ENCODE measurements at places on chromosomes 1 and 21. TPM values are rescaled to one million over a fixed set of nuclear protein-coding genes. Genes with fewer than 3 reads are reported as not detected.
A peak's percentile ranks its signal among the peaks of the same experiment; 100 is the strongest.

- H3K27me3 ChIP-seq, result no peaks in the 10 kb centered on the region
- no peak overlapping the region for H3K27ac ChIP-seq
- H3K4me1 ChIP-seq, result no peaks in the 10 kb centered on the region
These were observed 18.4 kb downstream of the STIL start for GRCh38 chr1:47295579-47295978.

The PGBD5 gene
- 2.6 TPM for total RNA-seq

The PSRC1 gene
- total RNA-seq, result 8.1 TPM

GRCh38 chr1:16266411-16267118, 29.6 kb upstream of the CPLANE2 start:
- H3K36me3 ChIP-seq, result no peaks in the 10 kb centered on the region
- no peak overlapping the region for H3K27ac ChIP-seq
- DNase-seq, result no peak
- peaks cover 1% of the 10 kb centered on the region for H3K4me1 ChIP-seq

DNA sequence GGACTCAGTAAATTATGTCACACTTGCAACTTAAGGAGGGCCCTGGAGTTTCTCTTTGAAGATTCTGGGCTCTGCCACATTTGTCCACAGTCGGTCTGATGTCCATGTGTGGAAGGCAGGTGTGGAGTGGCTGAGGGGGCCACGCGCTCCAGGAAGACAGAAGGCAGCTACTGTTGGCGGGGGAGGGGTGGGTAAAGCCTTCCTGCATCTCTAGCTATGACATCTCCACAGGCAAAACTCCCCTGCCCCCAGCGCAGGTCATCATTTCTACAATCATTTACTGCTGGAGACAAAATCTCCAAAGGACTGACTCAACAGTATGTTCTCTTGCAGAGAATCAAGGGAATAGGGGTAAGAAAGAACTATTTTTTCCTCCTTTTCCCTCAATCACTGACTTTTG, 11.4 kb upstream of the TSPEAR start:
- no peaks in the 10 kb centered on the region for H3K27me3 ChIP-seq
- DNase-seq, result no peak
- no peaks in the 10 kb centered on the region for H3K36me3 ChIP-seq
- H3K27ac ChIP-seq, result no peak overlapping the region
- H3K4me3 ChIP-seq, result no peak overlapping the region
- no peaks in the 10 kb centered on the region for H3K4me1 ChIP-seq

GRCh38 chr1:176843352-176844297, 320.9 kb downstream of the ASTN1 start:
- no peaks in the 10 kb centered on the region for H3K36me3 ChIP-seq
- H3K4me1 ChIP-seq, result no peaks in the 10 kb centered on the region
- DNase-seq, result no peak

The LPGAT1 gene
- total RNA-seq, result 31.5 TPM

DNA sequence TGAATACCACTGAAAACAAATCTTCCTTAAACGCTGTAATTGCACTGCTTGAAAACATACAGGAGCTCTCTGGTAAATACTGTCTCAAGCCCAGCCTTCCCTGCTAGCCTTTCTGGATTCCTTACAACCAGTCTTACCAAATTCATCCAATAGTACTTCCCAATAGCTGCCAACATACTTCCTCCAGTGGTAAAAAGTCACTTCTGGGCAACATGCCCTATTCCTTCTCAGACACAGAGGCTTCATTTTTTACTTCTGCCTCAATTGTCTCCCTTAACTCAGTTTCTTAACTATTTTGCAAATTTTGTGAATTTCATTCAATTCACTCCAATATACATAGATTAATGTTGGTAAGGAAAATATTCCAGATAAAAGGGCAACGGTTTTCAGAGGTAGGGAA, 166.3 kb downstream of the TBX15 start:
- H3K4me3 ChIP-seq, result no peak overlapping the region
- no peaks in the 10 kb centered on the region for H3K36me3 ChIP-seq
- no peaks in the 10 kb centered on the region for H3K4me1 ChIP-seq
- DNase-seq, result no peak

The GSTM1 gene
- total RNA-seq, result not detected

DNA sequence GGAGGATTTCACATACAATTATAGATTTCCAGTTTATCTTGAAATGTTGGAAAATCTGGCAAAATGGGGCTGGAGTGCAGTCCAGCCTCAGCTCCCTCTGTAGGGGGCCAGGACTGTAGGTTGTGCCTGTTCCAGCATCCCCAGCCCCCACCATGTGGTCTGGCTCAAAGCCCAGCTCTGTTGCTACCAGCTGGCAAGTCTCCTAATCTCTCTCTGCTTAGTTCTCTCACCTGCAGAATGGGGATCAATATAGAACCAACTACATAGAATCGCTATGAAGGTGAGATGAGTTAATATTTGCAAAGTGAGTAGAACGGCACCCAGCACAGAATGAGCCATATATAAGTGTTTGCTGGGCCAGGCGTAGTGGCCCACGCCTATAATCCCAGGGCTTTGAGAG, 50.0 kb upstream of the TARDBP start:
- H3K36me3 ChIP-seq, result no peaks in the 10 kb centered on the region
- H3K27ac ChIP-seq, result no peak overlapping the region
- peaks cover 2% of the 10 kb centered on the region for H3K4me1 ChIP-seq
- H3K4me3 ChIP-seq, result no peak overlapping the region

The PEX14 gene
- total RNA-seq, result 20.1 TPM

- no peak for DNase-seq
- no peaks in the 10 kb centered on the region for H3K27me3 ChIP-seq
- no peaks in the 10 kb centered on the region for H3K36me3 ChIP-seq
- H3K4me3 ChIP-seq, result no peak overlapping the region
- no peaks in the 10 kb centered on the region for H3K4me1 ChIP-seq
These were observed 91.9 kb downstream of the PRRX1 start for GRCh38 chr1:170755795-170756194.

The LCE1C gene
- total RNA-seq, result not detected

The CLCA1 gene
- 0.43 TPM for total RNA-seq

The OR14K1 gene
- not detected for total RNA-seq

DNA sequence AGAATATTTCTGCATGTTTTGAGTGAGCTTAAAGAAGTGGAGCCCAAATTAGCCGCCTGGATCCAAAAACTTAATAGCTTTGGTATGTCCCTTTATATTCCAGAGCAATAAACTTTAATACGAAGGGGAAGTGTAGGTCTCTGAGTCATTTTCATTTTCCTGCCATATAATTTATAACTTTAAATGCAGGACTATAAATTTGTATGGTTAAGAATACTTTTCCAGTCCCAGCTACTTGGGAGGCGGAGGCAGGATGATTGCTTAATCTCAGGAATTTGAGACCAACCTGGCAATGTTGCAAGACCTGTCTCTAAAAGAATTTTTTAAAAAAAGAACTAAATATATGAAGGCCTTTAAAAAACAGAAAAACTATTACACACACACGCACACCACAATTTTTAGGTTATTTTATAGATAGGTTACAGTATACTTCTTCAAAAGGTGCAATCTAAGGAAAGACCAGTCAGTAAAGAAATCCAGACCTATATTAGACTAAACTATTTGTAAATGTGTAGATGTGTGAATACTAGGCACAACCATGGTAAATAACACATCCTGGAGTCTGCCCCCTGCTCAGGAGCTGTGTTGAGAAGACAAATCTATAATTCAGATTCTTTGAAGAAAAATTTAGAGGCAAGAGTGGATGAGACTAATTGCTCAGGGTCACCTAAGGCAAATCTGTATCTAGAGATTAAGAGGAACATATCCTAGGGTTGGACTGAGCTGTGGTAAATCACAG, 80.3 kb downstream of the TTC3 start:
- H3K27me3 ChIP-seq, result no peaks in the 10 kb centered on the region
- H3K36me3 ChIP-seq, result no peaks in the 10 kb centered on the region
- H3K27ac ChIP-seq, result peak overlapping the region; percentile 15
- no peaks in the 10 kb centered on the region for H3K4me1 ChIP-seq

The PDC gene
- total RNA-seq, result not detected

- no peaks in the 10 kb centered on the region for H3K36me3 ChIP-seq
- H3K4me3 ChIP-seq, result no peak overlapping the region
- no peak overlapping the region for H3K27ac ChIP-seq
- no peaks in the 10 kb centered on the region for H3K4me1 ChIP-seq
- H3K27me3 ChIP-seq, result no peaks in the 10 kb centered on the region
These were observed 4.1 kb downstream of the C1orf141 start for GRCh38 chr1:67130673-67131072.

The SEMA4A gene
- 2.7 TPM for total RNA-seq

The RGS4 gene
- total RNA-seq, result 1.0 TPM

- DNase-seq, result no peak
- H3K4me3 ChIP-seq, result no peak within 1 kb of the TSS
- H3K4me1 ChIP-seq, result no peaks in the 10 kb centered on the region
- H3K27me3 ChIP-seq, result peaks cover 4% of the 10 kb centered on the region
- no peak within 1 kb of the TSS for H3K27ac ChIP-seq
- H3K36me3 ChIP-seq, result no peaks in the 10 kb centered on the region
These were observed at the start of gene TNFRSF18 for GRCh38 chr1:1206376-1206965. TNFRSF18 (minus strand) TSS chr1:1206592; CDS start chr1:1206571, 21 bp downstream.

DNA sequence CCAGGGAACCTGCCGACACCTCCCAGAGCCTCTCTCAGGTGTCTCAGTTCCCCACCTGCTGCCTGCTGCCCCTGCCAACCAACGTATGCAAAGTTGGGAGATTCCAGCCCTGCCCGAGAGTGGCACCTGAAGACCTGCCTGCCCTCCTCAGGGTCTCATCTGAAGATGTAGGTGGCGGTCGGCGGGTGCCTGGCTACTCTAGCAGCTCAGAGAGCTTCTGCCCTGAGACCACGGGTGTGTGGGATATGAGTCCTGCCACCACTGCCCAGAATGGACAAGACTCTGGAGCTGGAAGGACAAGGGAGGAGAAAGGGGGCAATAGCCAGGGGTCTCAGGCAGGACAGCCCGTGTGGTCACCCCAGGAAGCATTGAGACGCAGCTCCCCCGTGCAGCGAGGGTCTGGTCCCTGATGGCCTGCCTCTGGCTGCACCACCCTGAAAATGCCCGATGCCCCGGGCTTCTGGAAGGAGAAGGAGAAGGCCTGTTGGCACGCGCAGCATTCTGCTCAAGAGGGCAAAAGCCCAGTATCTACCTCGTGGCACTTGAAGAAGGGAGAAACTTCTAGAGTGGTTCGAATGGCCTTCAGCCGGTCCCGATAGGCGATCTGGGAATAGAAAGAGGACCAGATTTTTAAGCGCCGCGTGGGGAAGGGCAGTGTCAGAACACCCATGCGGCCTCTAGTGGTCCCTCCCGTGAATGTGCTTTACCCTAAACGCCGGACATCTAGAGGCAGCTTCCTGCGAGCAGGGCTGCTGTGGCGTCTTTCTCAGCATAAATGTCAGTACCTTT, 88.8 kb downstream of the STUM start:
- H3K4me3 ChIP-seq, result no peak overlapping the region
- DNase-seq, result peak; percentile 80
- H3K4me1 ChIP-seq, result peaks cover 4% of the 10 kb centered on the region
- peak overlapping the region; percentile 63 for H3K27ac ChIP-seq
- H3K27me3 ChIP-seq, result no peaks in the 10 kb centered on the region

DNA sequence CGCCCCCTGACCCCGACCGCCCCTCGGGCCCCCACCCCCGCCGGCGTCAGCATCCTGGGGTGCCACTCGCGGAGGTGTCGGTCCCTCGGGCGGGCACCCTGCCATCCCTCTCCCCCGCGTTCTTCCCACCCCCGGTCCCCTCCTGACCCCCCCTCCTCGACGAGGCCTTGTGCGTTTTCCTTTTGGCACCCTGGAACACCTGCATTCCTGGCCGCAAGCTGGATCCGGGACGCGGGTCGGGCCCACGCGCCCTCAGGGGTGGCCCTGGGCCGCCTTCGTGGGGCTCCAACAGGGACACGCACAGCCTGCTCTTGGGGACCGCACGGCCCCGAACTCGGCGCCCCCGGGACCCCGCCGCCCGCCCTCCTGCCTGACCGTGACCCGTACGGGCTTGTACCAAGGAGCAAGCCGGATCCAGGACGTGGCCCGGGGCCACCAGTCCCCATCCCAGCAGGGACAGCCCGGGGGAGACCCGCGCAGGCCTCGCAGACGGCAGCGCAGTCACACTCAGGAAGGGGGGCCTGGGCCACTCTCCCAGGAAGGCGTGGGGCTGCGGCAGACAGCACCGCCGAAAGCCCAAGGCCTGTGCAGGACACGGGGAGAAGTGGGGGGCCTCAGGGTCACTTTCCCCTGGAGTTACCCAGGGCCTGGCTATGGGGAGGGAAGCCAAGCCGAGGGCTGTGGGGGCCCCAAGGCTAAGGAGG, 579 bp upstream of the SLC19A1 start:
- peak overlapping the region; percentile 66 for H3K4me3 ChIP-seq
- no peaks in the 10 kb centered on the region for H3K36me3 ChIP-seq
- peak; percentile 66 for DNase-seq
- H3K4me1 ChIP-seq, result peaks cover 11% of the 10 kb centered on the region
- no peak overlapping the region for H3K27ac ChIP-seq

DNA sequence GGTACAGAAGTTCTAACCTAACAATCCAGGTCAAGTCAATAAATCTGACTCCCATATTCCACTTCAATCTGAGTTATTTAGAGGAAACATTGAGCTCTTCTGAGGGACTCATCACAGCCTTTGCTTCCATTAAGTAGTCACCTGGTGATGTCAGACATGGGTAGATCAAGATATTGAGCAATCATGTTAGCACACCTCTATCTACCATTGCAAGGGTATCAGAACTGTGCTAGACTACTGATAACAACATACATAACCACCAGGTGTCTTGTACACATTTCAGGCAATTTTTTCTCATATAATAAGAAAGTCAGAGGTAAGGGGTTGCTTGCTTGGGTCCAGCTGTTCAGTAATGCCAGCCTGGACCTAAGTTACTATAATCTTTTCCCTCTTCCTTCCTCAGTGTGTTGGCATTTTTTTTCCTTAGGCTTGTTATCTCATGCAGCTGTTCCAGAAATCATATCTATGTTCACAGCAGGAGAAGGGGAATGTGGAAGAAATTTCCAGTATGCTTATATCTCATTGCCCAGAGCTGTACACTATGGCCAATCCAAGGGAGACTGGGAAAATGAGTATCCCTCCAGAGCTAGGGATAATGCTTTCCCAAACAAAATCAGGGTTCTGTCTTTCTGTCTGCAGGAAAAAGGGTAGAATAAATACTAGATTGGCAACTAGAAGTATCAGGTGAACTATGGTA, 52.3 kb downstream of the GRIK1 start:
- no peaks in the 10 kb centered on the region for H3K27me3 ChIP-seq
- no peak overlapping the region for H3K4me3 ChIP-seq
- H3K27ac ChIP-seq, result no peak overlapping the region
- no peaks in the 10 kb centered on the region for H3K36me3 ChIP-seq

The KANK4 gene
- total RNA-seq, result 0.23 TPM

GRCh38 chr1:174922121-174922520, 77.6 kb upstream of the CACYBP start:
- no peak for DNase-seq
- H3K27me3 ChIP-seq, result no peaks in the 10 kb centered on the region
- H3K4me3 ChIP-seq, result no peak overlapping the region
- no peaks in the 10 kb centered on the region for H3K4me1 ChIP-seq
